ENCODE measurements at places on chromosomes 13 and 19.
A peak's percentile ranks its signal among the peaks of the same experiment; 100 is the strongest.

DNA sequence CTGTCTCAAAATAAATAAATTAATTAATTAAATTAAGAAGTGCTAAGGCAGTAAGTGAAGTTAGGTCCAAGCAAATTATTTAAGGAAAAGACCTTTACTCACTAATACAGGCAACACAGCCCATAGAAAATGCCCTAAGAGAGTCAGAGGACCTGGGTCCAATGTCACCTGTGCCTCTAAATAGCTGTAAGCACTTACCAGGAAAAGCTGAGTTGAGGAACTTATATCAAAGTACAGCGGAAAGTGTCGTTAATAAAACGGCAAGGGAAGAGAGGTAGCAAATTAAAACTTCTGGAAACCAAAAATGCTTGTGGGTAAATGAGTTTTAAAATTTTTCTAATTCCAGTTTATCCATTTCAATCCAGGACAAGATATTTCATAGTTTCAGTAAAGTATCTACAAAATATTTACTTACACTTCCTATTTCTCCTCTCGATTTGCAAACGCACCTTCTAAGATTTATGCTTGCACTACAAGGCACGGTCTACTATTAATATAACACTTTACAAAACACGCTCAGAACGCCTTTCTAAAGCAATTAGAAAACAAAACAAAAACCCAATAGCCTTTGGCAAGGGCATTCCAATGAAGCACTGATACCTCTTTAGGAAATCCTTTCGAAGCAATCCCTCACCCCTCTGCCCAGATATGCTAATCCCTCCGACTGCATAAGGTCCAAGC is 963 bp downstream of the VPS36 start:
- peak; percentile 21 for DNase-seq

- no peak for DNase-seq
Observed at GRCh38 chr19:2412449-2412848, 14.9 kb downstream of the TIMM13 start.

- DNase-seq: no peak
Observed at GRCh38 chr13:94176561-94176960, 302.9 kb downstream of the DCT start.

- DNase-seq: no peak
Observed at GRCh38 chr19:4268816-4269430, 10.1 kb upstream of the SHD start.

DNA sequence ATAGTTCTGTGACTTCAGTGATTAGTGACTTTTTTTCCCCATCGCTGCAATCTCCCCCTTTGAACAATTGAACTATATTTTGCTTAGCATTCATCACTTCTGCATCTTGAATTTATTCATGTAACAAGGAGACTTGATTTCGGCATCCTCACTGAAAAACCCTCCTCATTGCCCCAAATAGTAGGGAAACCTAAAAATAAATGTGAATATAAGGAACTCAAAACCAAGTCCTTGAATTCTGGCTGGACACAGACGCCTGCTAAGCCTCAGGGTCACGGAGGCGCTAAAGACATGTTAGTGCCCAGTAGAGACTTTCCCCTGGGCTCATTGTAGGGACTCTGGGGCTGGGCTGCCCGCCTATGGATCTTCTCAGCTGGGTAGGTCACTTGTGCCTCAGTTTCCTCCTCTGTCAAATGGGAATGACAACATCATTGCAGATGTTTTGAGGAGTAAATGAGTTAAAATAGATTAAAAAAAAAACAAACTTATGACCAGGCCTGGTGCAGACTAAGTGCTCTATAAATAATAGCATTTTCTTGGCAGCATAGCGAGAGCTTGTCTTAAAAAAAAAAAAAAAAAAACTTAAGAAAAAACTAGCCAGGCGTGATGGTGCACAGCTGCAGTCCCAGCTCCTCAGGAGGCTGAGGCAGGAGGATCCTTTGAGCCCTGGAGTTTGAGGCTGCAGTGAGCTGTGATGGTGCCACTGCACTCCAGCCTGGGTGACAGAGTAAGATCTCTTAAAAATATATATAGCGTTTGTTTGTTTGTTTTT is 1.8 kb upstream of the ADGRE5 start:
- no peak for DNase-seq

DNA sequence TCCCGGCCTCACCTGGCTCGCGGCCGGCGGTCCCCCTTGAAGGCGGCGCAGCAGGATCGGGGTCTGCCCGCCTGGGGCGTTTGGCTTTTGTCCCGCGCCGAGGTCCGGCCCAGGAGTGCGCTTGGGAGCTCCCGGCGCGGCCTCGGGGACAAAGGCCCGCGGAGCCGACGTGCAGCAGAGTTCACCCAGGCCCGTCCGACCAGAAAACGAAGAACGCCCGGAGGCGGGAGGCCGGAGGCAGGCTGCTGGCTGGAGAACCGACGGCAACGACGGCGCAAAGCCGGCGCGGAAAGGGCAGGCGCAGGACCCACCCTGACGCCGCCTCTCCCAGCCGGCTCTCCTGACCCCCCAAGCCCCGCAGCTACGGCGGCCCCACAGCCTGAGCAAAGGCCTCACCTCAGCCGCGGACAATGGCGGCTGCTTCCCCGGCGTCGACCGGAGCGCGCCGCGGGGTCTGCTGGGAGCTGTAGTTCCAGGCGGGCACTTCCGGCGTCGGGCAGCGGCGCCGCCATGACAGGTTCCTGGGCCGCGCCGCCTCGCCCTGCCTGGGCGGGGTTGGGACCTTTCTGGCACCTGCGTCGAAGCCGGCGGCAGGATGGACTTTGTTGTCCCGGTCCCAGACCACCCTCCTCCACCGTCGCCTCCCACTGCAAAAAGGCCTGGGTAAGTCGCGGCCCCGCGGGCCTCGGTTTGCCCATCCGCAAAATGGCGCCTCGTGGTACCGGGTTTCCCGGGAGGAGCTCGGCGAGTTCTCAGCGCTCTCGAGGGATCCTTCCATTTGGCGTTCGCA is at the start of gene ZNF606:
ZNF606 (minus strand) TSS at position 437 of the 790 bp plus-strand sequence. CDS start 1,501 bp downstream, outside the sequence.
- peak; percentile 98 for DNase-seq

- peak; percentile 27 for DNase-seq
Observed at GRCh38 chr19:32674153-32674930, 638 bp downstream of the ANKRD27 start.

- no peak for DNase-seq
Observed at GRCh38 chr13:46751811-46752635, 44.9 kb downstream of the ESD start.

Measured in right kidney (tissue), 9 donors.